NCI-H187 (cell line): ENCODE measurements at places on chromosomes 1 and 21.

DNA sequence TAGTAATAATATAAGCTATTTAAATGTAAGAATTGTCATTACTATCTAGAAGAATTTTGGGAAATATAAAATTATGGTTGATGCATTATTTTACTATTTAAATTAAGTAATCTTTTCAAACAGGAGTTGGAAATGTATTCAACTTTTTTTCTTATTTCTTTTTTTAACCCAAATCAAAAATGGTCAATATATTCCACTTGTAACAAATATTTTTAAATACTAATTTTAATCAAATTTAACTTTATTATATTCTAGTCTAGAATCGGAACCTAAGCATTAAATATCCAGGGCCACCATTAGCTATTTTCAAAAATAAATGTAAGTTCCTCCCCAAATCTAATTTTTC, 37.2 kb upstream of the S1PR1 start:
- no peak for DNase-seq

DNA sequence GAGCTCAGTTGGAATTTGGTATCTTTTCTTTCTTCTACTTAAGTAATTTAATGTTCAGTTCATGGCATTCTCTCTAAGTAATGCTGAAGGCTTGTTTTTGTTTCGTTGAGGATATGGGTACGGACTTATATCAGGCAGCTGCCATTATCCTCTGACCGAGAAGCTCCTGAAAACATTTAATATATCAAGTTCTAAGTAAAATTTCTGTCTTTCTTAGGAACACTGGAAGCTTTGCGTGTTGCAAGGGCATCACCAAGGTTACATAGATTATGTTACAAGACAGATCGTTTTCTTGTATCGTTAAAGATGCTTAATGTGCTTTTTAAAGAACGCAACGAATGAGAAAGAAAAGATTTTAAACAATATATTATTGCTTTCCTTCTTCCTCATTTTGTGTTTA, 1.0 kb upstream of the GALNT2 start:
- no peak for DNase-seq

DNA sequence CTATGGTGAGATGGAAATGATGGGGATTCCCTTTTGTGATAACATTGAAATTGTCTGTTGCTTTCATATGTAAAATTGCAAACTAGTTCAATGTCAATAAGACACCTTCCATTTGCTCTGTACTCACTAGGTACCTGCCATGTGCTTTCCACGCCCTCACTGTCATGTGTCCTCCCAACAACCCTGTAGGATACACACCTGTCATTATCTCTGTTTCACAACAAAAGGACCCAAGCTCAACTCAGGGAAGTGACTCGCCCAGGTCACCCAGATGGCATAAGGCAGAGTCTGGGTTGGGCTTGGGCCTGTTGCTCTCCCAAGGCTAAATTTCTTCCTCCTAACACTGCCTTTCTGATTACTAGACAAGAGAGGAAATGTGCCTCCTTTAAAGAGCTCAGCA, 45.3 kb upstream of the MCOLN3 start:
- no peak for DNase-seq

DNA sequence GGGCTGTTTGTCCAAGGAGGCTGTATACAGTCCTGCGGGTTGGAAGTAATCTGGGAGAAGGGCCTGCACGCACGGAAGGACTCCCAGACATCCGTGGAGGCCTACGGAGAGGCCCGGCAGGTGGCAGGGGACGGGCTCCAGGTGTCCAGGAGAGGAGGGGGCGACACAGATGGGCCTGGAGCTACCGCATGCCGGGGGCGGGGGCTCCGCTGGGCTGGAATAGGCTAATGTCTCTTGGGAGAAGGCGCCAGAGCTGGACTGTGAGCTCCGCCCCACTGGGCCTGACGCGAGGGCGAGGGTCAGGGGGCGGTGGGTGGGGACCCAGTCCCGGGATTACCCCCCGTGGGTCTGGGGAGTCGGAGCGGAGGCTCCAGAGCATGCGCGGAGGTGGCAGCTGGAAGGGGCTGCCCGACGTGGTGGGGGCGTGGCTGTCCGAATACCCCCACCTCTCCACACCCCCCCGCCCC, 659 bp downstream of the AGO1 start:
- no peak for DNase-seq

DNA sequence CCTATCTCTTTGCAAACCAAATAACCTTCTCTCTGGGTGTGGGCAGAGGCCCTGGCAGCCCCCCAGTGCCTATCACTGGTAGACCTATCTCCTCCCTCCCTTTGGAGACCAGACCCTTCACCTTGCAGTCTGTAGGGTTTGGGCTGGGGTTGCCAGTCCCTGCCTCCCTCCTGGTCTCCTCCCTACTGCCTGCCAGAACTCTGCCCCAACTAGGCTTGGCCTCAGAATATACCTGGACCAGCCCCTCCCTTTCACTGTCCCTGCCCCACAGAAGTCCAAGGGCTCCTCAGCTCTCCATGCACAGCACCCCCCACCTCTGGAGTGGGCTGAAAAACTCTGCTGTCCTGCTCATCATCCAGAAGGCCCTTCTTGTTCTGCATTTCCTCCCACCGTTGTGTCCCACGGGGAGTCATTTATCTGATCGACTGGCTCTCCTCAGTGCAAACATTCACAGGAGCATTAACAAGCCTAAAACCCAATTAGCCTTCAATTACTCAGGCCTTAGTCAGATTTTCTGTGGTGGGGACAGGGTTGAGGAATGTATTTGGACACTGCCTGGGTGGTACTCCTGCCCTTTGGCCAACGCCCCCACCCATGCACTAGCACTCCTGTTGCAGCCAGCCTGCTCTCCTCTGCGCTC, 27.7 kb upstream of the DMBX1 start:
- DNase-seq, result no peak

DNA sequence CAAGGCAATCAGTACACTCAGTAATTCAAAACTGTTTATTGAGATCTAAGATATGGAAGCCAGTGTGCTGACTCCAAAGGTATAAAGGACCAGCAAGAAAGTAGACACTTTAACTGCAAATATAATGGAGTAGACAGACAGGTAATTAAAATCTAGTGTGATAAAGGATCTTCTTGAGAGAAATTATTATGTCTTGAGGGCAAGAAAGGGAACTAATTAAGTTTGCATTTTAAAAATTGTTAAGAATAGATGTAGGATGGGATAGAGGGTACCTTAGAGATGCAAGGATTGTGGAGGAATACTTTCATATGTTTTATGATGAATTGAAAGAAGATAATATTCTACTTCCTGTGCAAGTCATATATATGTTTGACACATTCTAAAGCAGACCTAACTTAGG, 825.3 kb downstream of the LTN1 start:
- DNase-seq, result no peak

DNA sequence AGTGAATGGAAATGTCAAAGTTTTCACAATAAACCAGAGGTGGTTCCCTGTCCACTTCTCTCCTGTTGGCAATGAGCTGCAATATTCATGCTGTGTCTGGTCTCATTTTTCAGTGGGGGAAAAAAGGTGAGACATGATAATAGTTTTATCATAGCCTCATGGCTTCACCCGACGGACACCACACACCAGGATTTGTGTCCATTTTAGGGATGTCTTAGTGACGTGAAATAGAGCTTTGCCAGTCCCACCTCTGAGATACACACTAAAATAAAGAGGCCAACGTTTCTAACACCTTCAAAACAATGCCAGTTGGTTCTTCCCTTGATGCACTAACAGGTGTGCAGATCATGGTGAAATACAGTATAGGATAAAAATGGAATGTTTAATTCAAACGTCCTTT, 91.5 kb upstream of the TLR5 start:
- DNase-seq, result no peak

DNA sequence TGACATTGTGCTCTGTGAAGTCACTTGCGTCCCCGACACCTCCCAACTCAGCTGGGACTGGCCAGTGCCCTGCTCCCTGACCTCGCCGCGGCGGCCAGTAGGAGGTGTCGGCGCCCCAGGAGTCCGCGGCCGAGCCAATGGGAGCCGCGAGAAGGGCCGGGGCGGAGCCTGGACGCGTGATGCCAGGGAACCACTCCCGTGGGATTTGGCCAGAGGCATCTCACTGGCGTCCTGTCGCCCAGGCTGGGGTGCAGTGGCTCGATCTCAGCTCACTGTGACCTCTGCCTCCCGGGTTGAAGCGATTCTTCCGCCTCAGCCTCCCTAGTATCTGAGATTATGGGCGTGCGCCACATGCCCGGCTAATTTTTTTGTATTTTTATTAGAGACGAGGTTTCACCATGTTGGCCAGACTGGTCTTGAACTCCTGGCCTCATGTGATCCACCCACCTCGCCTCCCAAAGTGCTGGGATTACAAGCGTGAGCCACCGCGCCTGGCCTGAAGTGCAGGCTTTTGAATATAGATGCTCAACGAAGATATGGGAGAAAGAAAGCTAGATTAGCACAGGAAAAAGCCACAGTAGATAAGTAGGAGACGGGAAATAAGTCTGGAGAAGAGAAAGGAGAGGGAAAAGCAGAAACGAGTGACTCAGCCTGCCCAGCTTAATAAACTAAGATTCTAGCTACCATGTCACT, 38.0 kb downstream of the ZBTB8OS start:
- DNase-seq, result peak; percentile 17

DNA sequence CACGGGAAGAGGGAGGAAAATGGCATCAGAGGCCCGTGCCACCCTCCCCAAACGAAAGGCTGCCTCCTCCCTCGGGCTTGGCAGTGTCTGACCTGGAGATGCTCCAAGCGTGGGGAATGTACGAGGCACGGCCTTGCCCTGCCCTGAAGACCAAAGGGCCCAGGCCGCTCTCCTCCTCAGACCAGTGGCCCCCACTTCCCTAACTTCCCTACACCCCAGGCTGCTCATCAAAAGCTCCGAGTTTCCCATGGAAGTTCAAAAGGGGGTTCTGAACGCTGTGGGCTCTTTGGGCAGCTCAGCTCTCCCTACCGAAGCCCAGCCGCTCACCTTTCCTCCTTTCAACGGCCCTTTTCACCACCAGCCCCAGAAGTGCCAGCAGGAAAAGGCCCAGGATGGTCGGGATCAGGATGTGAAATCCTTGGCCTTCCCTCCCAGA, 11.8 kb downstream of the FCMR start:
- DNase-seq, result no peak

DNA sequence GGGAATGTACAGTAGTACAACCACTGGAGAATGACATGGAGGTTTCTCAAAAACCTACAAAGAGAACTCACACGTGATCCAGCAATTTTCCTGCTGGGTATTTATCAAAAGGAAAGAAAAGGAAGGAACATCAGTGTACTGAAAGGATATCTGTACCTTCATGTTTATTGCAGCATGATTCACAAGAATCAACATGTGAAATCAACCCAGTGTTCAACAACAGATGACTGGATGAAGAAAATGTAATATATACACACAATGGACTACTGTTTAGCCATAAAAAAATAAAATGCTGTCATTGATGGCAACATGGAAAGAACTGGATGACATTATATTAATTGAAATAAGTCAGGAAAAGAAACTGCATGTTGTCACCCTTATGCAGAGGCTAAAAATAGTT, 19.0 kb upstream of the CYP4A11 start:
- DNase-seq, result no peak

GRCh38 chr1:53636621-53637171, 102.3 kb downstream of the GLIS1 start:
- no peak for DNase-seq

- DNase-seq, result no peak
Measured at GRCh38 chr1:29047142-29047541, 76.6 kb downstream of the TMEM200B start.

- peak; percentile 10 for DNase-seq
Measured at GRCh38 chr1:198157241-198157846, 546 bp downstream of the NEK7 start.

GRCh38 chr1:176195547-176195946, 11.5 kb downstream of the COP1 start:
- no peak for DNase-seq

DNA sequence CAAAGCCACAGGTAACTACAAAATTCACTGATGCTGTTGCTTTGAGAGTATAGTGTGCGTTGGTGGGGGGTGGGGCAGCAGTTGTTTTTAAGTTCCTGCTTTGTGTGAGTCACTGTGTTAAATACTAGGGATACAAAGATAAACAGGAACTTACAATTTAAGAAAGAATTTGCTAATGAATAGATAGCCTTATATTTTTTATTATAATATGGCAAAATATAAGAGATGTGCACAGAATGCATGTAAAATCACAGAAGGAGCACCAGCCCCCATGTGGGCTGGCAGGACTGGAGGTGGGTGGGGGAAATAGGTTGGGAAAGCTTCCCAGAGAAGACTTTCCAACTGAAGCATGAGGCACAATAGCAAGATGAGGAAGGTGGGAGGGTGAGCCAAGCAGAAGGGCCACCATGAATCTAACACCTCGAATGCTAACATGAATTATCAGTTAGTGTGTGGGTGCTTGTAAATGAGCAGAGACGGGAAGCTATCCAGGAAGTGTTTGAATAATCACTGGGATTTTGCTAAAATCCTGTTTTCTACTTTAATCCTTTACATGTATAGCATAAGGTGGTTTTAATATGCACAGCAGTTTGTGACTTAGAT, 57.0 kb upstream of the RAVER2 start:
- DNase-seq, result no peak

DNA sequence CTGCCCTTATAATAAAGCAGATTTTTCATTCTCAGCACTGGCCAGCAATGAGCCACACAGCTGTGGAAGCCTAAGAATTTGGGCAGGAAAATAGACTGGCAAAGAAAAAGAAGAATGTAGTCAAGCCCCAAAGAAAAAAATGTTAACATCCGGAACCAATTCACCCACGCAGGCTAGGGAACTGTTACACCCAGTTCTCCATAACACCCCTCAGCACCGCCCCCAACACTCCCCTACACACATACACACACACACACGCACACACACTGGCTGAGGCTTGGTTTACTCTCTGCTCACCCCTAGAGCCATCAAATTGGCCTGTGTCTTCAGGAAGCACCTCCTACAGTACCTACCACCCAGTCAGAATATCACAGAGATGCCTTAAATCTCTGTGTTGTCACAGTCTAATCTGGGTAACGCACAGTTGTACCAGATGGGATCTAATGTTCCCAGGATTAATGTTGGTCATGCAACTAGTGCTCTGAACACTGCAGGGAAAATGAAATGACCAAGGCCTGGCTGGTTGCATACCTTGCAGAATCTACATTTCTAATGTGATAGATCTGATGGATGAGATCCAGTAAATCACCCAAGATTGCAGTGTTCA, 14.5 kb downstream of the TBX15 start:
- no peak for DNase-seq

GRCh38 chr1:89556726-89557444, 32.3 kb downstream of the LRRC8B start:
- no peak for DNase-seq

- DNase-seq, result no peak
Measured at GRCh38 chr1:187999973-188000372, 1171.2 kb downstream of the PLA2G4A start.
